ENCODE measurements at places on chromosomes 3 and 15. TPM values are rescaled to one million over a fixed set of nuclear protein-coding genes. Genes with fewer than 3 reads are reported as not detected.

DNA sequence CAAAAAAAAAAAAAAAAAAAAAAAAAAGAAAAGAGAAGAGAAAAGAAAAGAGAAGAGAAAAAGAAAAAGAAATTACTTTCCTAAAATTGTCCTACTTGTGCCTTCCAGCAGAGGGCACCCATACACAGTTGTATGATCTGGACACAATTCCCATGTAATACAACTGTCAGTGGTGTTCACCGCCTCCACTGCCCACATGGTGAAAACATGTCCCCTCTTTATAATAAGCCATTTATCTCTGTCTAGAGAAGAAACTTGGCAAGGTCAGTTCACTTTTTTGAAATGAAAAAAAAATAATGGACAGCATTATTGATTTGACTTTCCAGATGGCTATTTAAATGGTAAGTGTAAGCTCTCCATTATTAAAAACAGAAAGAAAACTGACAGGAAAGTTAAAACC, 459.4 kb downstream of the GBE1 start:
- no peak for DNase-seq

KNG1 gene
- 0.17 TPM for total RNA-seq

MEX3B gene
- 8.8 TPM for total RNA-seq

DNA sequence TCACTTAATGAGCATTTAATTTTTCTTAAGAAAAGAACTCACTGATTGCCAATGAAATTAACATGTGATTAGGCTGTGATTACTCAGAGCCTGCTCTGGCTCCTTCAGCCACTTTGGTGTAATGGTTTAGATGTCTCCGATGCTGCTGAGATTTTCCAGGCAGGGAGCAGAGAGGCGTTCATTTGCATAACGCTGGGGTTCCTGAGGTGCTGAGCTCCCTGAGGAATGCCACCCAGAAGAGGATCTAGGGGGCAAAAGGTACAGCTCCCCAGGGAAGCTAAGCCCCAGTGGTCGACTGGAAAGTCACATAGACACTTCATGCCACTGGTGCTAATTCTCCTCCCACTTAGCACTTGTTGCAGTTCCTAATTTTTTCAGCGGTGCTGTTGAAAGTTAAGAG, 119.5 kb downstream of the USP13 start:
- no peak for DNase-seq

DUOX1 gene
- total RNA-seq, result under 0.01 TPM

DNA sequence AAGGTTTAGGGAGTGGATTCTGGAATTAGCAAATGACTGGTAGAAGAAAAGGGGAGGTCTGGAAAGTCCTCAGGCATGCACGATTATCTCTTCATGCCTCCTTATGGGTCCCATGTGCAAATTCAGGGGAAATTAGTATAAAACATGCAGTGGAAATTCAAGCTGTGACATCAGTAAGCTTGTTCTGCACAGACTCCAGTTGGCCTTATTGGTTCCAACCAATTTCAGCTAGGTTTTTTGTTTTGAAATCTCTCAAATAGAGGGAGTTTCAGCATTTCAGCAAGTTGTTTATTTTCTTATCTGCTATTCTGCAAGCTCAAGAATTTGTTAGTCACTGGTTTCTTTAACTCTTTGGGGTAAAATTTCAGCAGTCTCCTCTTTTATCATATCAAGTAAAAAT, 774 bp upstream of the TMCO5A start:
- DNase-seq, result no peak

PLSCR4 gene
- 61.3 TPM for total RNA-seq

DNA sequence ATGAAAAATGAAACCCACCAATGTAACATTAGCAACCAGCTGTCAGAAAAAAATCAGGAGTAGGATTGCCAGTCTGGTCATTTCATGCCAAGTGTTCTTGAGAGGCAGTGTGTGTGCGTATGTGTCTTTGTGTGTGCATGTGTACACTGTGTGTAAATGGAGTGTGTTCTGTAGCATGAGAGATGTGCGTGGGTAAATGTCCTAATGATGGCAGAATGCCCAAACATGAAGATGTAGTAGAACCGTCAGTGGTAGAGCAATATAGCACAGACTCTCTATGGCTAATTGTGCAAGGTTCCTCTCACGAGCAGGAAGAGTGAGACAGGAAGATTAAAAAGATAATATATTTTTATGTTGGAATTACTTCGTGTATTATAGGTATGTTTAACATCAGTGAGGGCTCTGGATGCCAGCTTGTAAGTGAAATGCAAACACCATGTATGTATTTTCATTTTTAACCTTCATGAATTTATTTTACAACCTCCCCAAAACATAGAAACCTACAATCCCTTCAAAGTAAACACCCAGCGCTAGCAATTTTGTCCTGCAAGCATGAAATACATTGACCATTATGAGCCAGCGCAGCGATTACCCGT, 1038.7 kb downstream of the IGSF11 start:
- peak; percentile 42 for DNase-seq

DNA sequence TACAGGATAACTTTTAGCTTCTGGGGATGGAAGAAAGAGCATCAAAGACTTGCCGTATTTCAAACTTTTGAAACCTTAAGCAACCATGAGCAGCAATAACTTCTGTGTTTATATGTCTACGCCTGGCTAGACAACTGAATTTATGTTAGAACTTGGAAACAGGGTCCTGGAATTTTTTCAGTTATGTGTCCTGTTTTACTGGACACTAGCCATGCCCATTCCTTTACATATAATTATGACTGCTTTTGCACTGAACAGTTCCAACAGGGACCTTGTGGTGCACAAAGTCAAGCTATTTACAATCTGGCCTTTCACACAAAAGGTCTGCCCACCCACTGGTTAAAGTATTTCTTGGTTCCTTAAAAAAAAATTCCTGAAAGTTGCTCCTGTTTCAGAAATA, 37.1 kb downstream of the TJP1 start:
- DNase-seq, result no peak

HACD3 gene
- 239 TPM for total RNA-seq

GRCh38 chr15:44029940-44030568, 165.0 kb downstream of the FRMD5 start:
- no peak for DNase-seq

- no peak for DNase-seq
Observed at GRCh38 chr15:60568914-60569391, 90.0 kb upstream of the ICE2 start.

GRCh38 chr3:149717391-149718056, 34.8 kb downstream of the COMMD2 start:
- peak; percentile 38 for DNase-seq

TUSC7 gene
- total RNA-seq, result not detected
